AML-193 (cell line): ENCODE measurements at places on chromosomes 1 and 21.

DNA sequence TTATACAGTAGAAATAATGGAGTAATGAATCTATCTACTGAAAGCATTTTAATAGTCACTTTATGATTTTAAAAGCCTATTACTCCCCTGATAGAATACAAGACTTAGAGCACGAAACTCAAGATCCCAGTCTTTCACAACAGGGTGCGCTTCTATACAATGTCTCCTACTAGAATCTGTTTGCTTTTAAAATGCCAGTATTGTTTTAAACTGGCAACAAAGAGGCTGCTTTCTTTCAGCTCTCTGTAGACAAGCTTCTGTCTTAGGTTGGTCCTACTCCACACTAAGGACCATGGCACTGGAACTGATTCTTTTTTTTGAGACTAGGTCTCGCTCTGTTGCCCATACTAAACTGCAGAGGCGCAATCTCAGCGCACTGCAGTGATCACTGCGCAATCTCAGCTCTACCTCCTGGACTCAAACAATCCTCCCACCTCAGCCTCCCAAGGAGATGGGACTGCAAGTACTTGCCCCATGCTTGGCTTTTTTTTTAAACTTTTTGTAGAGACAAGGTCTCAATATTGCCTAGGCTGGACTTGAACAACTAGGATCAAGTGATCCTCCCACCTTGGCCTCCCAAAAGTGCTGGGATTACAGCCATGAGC is 4.8 kb downstream of the DCAF8 start:
- no peak for DNase-seq

DNA sequence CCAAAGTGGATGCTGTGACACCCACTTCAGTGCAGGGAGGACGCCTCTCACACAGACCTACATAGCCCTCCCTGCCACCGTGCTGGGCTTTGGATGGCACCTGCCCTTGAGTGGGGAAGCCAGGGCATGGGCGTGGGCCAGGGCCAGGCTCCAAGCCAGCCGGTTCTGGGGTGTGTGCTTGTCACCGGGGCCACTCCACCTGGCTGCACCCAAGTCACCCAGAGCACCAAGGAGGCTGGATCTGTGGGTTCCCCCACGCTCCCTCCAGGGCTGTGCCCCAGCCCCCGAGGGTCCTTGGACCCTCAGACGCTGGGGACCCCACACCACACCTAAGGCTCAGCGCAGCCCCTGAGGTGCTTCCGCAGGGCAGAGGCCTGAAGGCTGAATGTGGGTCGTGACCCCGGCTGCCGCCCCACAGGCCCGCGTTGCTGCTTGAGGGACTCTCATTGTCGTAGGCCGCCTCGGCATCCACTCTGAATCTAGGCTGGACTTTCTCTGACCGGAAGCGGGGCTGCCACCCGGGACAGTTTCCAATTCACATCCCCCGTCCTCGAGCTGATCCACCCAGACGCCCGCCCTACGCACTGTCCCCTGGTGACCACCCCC is 1.5 kb downstream of the MXRA8 start:
- DNase-seq, result no peak

GRCh38 chr1:33470495-33471012 is 1.9 kb upstream of the ZSCAN20 start:
- peak; percentile 92 for DNase-seq

DNA sequence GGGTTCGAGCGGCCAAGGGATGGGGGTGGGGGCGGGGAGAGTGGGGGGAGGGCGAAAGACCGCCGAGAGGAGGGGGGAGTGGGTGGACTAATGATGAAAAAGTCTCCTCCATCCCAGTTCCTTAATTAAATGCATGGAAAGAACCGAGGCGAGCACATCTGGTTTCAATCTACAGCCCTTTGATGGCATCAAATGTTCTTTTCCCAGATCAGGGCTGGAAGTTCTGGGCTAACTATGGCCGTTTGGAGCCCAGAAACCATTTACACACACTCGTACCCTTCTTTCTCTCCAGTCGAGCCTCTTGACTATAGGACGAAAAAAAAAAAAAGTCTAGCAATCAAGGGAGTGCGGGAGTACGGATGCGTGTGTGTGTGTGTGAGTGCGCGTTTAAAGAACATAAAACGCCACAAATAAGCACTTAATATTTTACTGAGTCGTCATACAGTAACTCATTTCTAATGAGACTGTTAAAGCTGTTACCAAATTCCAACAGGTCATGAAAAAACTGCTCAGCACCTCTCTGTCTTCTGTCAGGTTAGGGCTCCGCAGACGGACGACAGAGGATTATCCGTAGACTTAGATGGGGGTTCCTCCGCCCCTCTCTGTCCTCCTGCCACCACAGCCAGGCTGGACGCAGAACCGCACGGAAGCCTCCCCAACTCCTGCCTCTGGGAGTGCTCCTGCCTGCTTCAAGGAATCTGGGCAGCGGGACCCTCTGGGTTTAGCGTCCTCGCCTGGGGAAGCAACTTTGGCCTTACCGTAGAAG is 2.1 kb upstream of the PRRX1 start:
- no peak for DNase-seq

DNA sequence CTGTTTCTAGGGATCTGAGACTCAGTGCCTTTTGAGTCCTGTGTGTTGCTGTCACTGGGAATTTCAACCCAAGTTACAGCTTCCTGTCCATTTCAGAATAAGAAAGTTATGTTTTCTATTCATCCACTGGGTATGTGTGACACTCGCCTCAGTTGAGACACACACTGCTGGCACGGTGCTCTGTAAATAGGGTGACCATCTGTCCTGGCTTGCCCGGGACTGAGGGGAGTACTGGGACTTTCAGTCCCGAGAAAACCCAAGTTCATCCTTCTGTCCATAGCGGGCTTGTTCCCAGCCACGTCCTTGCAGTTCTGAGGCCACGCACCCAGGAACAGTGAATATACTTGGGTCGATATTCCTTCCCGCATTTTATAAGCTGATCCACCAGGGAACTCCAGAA is 56.3 kb upstream of the DISP3 start:
- no peak for DNase-seq

DNA sequence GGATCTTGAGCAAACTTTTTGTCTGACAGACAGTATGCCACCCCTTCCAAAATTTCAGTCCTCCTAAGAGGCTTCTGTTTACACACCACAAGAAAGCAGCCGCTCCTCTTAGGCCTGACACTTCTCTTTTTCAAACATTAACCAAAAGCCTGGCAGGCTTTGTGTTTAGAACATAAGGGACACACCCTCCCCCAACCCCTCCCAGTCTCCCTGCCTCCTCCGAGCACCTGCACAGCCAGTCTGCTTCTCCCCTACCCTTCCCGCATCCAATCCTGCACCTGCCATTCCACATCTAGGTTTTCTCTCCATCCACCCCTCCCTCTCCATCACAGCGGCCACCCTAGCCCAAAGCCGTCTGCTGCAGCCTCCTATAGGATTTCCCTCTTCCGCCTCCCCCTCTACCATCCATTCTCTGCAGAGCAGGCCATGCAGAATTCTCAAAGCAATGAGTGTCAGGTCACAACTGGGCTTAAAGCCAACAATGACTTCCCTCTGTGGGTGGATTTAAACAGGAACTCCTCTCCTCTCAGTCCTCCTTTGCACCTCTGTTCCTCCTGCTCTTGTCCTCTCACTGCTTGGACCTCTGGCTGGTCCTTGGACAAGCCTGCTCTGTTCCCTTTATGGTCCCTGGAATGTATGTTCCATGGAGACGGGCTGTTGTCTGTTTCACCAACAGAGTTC is 478.2 kb downstream of the NPHP4 start:
- no peak for DNase-seq

- no peak for DNase-seq
Measured at GRCh38 chr1:228770779-228771223, 35.5 kb downstream of the RHOU start.

- no peak for DNase-seq
Measured at GRCh38 chr1:8249838-8250237, 68.1 kb upstream of the SLC45A1 start.

DNA sequence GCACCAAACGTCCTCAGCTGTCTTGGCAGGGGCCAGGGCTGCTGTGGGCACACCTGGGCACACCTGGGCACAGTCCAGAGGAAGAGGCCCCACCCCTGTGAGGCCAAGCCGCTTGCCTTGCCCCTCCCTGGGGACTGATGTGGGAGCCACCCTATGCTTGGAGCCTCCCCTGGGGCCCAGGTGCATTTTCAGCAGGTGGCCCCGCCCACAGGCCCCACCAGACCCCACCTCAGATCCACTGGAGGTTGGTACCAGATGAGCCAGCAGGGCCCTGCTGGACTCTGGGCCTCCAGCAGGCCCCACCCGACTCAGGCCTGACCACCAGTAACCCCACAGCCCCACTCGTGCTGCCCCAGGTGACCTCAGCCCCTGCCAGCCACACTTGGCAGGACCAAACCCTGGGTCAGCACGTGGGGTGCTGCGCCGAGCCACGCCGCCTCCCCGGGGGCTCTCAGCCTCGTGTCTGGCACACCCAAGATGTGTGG is 8.8 kb downstream of the SLC19A1 start:
- no peak for DNase-seq

- DNase-seq, result no peak
Measured at GRCh38 chr1:119595606-119596005, 52.5 kb downstream of the ZNF697 start.
